ENCODE measurements at places on chromosomes 12 and 14.
A peak's percentile ranks its signal among the peaks of the same experiment; 100 is the strongest.

DNA sequence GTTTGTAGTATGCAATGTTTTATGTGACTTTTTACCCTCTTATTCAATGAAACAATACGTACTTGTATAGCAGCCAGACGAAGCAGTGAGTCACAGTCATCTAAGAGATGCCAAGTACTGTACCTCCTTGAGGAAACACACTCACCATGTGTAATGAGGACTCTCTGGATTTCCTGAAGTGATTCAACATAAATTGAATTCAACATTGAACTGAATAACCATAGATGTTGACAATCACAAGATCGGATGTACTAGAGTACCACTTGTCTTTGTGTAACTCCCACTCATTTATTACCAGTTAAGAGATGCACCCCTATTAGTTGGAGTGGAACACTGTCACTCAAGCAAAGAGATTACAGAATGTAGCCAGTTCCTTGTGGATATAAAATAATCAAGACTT is 175.2 kb upstream of the HMGA2 start:
- no peak for DNase-seq

DNA sequence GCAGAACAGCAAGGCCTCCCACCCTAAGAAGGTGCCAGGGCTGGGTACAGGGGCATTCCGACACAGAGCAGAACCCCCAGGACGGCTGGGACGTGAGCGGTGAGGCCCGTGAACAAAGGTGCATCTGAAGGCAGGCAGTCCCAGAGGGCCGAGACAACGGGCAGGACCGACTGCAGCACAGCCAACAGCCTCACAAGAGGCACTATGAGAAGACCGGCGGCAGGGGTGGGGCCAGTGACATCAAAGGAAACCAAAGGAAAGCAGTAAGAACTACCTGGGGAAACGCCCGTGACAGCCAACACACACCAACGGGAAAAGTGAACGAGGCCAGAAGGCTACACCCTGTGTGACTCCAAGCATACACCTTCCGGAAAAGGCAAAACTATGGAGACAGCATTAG is 9.1 kb downstream of the BTBD6 start:
- no peak for DNase-seq

GRCh38 chr14:104651876-104652260 is 37.5 kb upstream of the INF2 start:
- no peak for DNase-seq

DNA sequence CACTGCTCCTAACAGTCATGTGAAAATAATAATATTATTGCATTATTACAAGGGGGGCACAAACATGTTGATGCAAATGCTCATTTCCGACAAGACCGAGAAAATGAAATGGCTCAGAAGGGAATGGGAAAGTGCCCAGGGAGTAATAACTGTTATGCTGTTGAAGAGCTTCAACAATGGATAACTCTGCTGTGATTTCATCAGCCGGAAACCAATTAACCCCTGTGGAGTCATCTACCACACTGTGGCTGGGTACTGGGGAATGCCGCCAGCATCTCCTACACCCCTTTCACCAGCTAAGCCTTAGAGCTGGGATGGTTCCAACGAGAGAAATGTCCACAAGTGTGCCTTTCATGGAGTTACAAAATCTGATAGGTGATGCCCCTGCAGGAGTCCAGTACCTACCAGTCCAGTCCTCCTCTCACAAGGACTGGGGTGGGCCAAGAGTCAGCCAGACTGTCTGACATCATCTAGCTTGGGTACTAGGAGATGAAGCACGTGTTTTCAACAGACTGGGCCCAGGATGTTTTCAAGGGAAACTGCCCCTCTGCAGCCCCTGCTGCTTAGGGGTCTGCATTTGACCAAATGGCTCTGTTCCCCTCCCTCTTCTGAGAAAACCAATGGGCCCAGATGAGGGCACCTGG is 509.3 kb upstream of the CCDC196 start:
- peak; percentile 43 for DNase-seq

- peak; percentile 43 for DNase-seq
Observed at GRCh38 chr12:64691795-64692583, 67.2 kb downstream of the GNS start.

Data from eye (tissue), 1 donor.